ENCODE measurements at places on chromosomes 3 and 15. TPM values are rescaled to one million over a fixed set of nuclear protein-coding genes. Genes with fewer than 3 reads are reported as not detected.

The VILL gene
- 4.7 TPM for polyA plus RNA-seq

The TLR9 gene
- polyA plus RNA-seq: 0.11 TPM

DNA sequence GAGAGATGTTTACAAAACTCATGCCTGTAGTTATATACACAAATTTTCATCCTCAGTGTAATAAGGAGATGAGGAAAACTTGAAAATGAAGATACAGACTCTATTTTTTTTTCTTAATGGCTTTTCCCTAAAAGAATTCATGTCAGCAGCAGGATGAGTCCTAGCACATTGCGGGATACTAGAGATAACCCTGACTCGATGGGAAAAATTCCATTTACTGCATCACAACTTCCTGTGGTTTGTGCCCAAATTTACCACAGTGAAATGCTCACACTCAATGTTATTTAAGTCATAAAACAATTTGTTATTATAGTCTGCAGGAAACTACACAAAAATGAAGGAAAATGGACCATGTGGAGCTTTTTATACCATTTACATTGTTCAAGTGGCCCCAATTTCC is 581.9 kb upstream of the ZNF717 start:
- peak; percentile 26 for DNase-seq

DNA sequence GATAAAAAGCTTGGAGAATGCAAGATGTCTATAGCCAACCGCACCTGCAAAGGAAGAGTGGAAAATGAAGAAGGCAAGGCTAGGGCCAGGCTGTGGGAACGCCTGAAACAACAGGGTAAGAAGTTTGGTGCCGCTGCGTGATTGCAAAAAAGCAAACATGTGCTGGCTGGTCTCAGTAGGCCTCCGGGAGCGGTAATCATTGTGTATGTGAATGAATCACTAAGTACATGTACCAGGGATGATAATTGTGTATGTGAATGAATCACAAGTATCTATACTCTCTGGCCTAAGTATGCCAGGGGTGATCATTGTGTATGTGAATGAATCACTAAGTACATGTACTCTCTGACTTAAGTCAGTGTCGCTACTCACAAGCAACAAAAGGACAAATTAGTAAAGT is 40.3 kb upstream of the PARL start:
- no peak for DNase-seq

DNA sequence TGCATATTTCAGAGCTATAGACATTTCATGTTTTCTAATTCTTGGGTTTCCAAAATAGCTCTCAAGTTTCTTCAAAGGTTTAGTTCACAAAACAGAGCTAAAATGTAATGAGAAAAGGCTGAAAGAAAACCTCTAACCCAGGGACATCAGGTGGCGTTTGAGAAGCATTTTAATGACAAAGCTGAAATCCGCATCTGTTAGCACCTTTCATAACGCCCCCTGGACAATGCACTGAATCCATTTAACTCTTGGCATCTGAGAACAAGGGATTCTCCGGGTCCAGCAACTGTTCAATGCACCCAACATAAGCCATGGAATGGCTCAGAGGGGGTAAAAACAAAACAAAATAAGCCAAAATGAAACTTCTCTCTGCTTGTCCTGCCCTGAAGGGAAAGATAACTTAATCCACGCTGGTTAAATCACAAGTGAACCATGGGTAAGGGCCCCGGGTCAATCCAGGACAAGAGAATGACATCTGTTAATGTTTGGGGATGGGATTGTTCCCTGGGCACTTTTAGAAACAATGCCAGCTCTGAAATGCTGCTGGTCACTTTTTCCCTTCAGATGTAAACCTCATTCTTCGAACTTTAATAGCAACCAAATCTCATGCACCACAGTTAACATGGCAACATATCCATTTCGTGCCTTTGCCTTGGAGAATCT is 466.2 kb upstream of the ADAMTS9 start:
- DNase-seq: no peak

The KIF7 gene
- 6.2 TPM for polyA plus RNA-seq

GRCh38 chr15:29589416-29589815 is 232.9 kb downstream of the TJP1 start:
- no peak for DNase-seq

The SAMMSON gene
- 0.12 TPM for polyA plus RNA-seq

DNA sequence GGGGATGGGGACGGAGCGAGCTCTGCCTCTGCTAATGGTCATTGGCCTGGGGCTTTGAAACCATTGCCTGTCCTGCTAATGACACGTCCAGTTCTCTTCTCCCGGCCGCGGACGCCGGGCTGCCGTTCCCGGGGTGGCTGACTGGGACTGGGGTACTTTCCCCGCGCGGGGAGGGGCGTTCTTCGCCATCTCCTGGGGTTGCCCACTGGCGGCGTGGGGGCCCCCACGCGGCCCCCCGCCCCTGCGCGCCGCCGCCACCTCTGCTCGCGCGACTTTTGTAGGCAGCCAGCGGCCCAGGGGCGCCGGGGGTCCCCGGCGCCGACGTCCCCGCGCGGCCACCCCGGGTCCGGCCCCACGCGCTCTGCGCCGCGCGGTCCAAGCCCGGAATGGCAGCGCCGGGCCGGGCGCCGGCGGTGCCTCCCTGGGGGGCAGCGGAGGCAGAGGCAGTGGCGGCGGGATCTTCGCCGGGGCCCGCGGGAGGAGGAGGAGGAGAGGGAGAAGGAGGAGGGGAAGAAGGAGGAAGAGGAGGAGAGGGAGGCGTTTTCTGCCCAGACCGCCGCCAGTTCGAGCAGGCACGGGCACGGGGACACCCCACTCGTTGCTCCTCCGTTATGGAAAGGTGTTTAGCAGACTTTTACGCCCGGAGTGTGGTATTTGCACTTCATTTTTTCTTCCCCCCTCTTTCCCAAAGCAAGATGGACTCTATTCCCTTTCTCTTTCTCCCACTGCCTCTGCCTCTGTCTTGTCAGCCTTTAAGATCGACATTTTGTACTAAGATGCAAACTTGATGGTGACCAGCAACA is 2.3 kb downstream of the BBX start:
- peak; percentile 86 for DNase-seq

The PLA1A gene
- not detected for polyA plus RNA-seq

- no peak for DNase-seq
Measured at GRCh38 chr15:99176757-99177156, 71.9 kb downstream of the SYNM start.

DNA sequence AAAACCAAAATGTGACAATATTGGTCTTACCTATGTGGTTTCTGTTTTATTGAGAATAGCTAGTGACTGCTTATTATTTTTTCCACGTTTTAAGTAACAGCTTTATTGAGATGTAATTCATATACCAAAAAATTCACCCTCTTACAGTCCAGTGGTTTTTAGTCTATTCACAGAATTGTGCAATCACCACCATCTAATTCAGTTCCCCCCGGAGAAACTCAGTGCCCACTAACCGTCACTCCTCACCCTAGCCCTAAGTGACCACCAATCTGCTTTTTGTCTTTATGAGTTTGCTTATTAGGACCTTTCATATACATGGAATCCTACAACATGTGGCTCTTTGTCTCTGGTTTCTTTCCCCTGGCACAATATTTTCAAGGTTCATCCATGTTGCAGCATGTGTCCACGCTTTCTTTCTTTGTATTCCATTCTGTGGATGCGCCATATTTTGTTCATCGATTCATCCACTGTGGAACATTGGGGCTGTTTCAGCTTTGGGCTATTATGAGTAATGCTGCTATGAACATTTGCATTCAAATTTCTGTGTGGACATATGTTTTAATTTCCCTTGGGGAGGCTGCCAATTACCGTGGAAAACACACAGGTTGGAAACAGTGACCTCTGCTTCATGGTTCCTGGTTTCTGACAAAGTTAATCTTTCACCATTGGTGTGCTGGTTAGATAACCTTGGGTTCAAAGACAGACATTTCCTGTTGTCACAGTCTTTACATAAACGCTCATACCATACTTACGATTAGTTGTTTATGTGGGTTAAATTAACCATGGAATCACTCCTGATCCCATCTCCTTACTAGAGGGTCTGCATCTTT is 3.2 kb upstream of the BCL2L10 start:
- DNase-seq: no peak

- no peak for DNase-seq
Measured at GRCh38 chr15:90262426-90262825, 3.0 kb upstream of the NGRN start.

- DNase-seq: no peak
Measured at GRCh38 chr3:149667576-149667975, 9.8 kb upstream of the WWTR1 start.

The PYGO1 gene
- 9.7 TPM for polyA plus RNA-seq

DNA sequence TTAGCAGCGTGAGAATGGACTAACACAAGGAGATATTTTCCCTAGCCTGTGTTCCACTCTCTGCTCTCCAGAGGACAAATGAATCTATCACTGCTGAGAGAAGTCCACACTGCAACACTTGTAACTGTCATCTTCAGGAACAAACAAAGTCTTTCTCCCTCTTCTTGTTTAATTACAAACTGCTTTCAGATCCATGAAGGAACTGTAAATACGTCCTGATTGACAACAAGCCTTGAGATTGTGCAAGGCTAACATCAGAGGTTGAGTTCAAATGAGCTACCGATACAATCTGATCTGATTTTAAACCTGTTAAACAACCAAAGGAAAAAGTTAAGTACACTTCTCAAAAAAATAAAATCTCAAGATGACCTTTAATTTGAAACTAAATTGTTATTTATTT is 638.8 kb upstream of the ADAMTS9 start:
- DNase-seq: no peak

GRCh38 chr3:134363381-134363755 is 10.9 kb downstream of the AMOTL2 start:
- DNase-seq: no peak

DNA sequence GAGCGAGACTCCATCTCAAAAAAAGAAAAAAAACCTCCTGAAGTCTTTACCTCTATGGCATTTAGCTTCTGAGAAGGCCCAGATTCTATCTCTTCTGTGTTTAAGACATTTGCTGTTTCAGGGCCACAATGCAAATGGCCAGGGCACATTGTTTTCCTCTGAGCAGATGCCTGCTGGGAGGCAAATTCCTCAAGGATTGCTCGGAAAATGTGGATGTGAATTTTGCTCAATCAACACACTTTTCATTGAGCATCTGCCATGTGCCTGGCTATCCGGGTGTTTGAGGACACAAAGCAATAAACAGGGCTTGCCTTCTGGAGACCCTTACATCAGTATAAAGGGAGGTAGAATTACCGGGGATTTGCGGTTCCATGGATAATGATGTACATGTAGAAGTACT is 20.0 kb downstream of the TRIM71 start:
- no peak for DNase-seq

DNA sequence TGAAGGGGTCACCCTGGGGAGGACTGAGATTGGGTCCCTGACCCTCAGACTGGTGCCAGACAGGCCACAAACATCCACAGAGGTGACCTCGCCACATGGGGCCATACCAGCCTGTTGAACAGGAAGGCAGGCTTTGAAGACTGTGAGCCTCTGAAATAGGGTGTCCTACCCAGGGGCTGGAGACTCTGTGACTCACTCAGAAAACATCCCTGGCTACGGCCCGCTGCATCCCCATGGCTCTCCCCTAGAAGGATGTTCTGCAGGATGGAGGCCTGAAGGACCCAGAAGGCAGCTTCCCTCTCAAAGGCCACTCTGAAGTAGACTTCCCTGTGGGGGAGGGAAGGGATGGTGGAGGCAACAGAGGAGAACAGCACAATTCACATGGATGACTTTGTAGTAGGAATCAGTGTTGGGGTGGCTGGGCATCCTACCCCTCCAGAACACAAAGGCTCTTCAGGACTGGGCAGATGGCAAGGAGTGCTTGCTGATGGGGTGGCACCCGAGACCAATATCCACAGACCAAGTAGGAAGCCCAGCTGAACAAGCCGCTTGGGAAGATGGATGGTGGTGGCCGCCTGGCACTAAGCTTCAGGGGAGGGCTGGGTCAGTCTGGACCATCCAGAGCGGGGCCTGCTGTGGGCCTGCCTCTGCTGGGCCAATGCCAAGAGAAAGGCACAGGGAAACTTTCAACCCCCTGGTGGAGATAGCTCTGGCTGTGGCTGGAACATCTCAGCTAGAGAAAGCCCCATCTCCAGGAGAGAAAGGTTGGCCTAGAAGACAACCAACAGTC is 37.6 kb upstream of the DUSP7 start:
- no peak for DNase-seq

The KLHL40 gene
- polyA plus RNA-seq: 124 TPM

GRCh38 chr15:77944002-77944867 is 133.3 kb downstream of the TBC1D2B start:
- peak; percentile 91 for DNase-seq

DNA sequence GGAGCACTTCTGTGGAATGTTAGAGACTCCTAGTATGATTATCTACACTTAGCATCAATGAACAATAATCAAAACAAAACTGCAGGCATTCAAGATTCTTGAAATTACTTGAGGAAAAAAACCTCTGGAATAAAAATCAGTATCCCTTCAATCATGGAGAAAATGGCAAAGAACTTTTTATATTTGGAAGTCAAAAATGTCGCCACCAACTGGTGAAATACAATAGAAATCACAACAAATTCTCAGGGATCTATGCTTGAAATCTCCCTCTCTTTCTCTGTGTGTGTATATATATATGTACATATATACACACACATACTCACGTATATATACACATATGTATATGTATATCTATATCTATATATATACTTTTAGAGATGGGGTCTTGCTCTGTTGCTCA is 378.9 kb upstream of the ALCAM start:
- DNase-seq: no peak

The PAQR9 gene
- polyA plus RNA-seq: 0.32 TPM

DNA sequence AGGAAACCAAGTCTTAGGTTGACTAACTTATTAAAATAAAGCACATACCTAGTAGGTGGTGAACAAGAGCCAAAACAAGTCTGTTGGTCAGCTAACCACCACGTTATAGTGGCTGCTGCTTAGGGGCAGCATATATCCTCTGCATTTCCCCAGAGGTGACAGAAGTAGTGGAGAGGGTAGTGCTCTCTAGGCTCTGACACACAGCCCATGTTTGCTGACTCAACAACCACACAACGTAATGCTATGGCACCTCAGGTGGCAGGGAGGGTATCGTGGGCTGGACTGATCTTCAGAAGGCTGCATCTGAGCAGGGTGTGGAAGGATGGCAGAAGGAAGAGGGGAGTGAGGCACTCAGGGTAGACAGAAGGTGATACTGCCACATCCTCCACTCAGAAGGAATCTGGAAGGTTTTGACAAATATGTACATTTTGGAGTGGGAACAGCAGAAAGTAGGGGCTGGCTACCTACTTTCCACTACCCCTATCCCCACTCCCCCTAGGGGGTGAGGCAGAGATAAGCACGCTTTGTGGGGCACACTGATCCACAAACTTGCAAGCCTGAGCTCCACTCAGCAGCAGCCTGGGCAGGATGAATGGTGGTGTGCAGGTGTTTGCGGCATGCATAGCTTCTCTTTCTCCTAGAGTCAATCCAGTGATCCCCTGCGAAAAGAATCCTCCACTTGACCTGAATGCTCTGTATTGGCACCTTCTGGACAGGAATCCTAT is 178.1 kb downstream of the RORA start:
- DNase-seq: no peak

The ATOSA gene
- polyA plus RNA-seq: 15.8 TPM

- DNase-seq: no peak
Measured at GRCh38 chr3:16508243-16508578, 5.3 kb downstream of the RFTN1 start.

The AP3S2 gene
- 29.9 TPM for polyA plus RNA-seq

GRCh38 chr3:141485641-141486495 is 959 bp upstream of the RASA2 start:
- DNase-seq: peak; percentile 29

The CKMT1A gene
- polyA plus RNA-seq: not detected

Data from muscle of back (tissue), 13 donors.